ENCODE measurements at places on chromosomes 5 and 9. TPM values are rescaled to one million over a fixed set of nuclear protein-coding genes. Genes with fewer than 3 reads are reported as not detected.
A peak's percentile ranks its signal among the peaks of the same experiment; 100 is the strongest.

DNA sequence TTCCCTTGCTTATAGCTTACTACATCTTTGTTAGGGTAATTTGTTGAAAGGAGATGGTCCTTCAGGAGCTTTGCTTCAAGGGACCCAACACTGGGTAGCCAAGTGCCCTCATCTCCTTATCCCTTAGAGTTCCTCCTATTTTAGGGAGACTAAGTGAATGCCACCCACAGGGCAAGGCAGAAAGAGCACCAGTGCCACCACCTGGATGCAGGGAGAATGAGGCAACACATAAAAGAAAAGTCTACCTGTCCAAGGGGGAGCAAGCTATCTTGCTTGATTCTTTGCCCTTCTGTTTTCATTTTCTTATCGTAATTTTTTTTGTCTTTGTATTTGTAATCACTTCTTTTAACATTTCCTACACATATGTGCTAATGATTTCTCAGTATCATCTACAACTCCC is 205.5 kb downstream of the NPR3 start:
- DNase-seq = no peak
- no peak overlapping the region for H3K4me3 ChIP-seq
- no peak overlapping the region for H3K27ac ChIP-seq
- no peaks in the 10 kb centered on the region for H3K36me3 ChIP-seq
- no peaks in the 10 kb centered on the region for H3K4me1 ChIP-seq

DNA sequence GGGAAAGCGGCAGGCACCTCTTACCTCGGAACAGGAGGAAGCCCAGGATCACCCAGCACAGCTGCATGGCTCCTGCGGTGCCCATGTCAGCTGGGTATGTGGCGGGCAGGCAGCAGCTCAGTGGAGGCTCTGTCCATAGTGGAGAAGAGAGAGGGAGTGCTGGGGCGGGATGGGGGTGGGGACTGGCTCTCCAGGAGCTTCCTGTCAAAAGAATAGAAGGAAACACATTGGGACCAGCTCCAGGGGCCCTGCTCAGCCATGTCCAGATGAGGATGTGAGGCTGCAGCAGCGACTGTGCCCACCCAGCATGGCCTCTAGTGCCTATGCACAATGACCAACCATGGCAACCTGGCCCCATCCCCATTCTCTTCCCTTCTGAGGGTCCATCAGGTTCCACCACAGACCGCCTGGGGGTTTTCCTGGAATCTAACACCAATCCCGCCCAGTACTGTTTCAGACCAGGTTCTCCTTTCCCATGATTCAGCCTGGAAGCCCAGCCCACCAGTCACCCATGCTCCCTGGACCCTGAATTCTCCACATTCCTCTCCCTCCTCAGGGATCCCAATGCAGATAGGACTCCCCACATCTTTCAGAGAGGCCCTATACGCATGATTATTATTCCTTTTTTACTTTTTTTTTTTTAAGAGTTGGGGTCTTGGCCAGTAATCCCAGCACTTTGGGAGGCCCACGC is at the start of gene ECSCR:
Gene ECSCR, minus strand, starts transcription at position 158 of the 691 bp plus-strand sequence. Its CDS starts 73 bp downstream, at position 85.
- DNase-seq = no peak
- peaks cover 20% of the 10 kb centered on the region for H3K4me1 ChIP-seq
- no peak within 1 kb of the TSS for H3K4me3 ChIP-seq
- peaks cover 20% of the 10 kb centered on the region for H3K27me3 ChIP-seq
- no peaks in the 10 kb centered on the region for H3K36me3 ChIP-seq

DNA sequence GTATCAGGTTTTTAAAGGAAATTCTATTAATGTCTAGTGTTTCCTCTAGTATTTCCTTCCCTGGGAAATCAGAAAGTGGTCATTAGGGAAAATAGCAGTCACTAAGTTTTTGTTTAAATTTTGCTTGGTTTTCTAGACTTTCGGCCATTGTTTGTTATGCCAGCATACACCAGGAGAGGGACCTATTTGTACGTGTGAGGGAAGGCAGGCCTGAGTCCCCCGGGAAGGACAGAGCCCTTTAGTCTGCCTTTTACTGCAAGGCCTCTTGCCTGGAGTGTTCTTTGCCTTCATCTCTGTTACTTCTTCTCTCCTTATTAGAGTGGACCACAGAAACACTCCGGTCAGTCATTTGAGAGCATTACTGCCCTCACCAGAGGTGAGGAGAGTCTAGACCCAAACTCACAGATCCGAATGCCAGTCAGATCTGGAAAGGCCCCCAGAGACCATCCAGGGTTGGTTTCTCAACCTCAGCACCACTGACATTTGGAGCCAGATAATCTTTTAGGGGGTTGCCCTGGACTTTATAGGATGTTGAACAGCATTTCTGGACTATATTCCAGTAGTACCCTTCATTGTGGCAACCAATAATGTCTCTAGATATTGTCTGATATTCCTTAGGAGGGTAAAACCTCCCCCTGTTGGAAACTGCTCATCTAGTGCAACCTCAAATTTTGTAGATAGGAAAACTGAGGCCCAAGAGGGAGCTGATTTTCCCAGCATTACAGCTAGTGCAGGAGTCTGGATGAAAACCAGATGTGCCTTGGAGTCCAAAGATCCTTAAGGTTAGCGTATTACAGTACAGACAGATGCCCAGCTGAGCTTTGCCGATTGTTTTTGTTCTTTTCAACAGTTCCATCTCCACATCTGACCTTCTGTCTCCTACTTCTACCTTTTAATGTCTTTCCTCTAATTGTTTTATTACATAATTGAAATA is 93.0 kb upstream of the NIPAL4 start:
- no peak overlapping the region for H3K27ac ChIP-seq
- H3K36me3 ChIP-seq = peaks cover 41% of the 10 kb centered on the region
- peaks cover 2% of the 10 kb centered on the region for H3K4me1 ChIP-seq
- H3K27me3 ChIP-seq = no peaks in the 10 kb centered on the region

ATP6V1G1 gene
- 95.8 TPM for total RNA-seq

GRCh38 chr5:116675626-116675910 is 100.9 kb upstream of the SEMA6A start:
- no peak overlapping the region for H3K27ac ChIP-seq
- no peaks in the 10 kb centered on the region for H3K36me3 ChIP-seq
- H3K4me1 ChIP-seq = no peaks in the 10 kb centered on the region
- no peaks in the 10 kb centered on the region for H3K27me3 ChIP-seq

RNF183 gene
- 0.14 TPM for total RNA-seq

DNA sequence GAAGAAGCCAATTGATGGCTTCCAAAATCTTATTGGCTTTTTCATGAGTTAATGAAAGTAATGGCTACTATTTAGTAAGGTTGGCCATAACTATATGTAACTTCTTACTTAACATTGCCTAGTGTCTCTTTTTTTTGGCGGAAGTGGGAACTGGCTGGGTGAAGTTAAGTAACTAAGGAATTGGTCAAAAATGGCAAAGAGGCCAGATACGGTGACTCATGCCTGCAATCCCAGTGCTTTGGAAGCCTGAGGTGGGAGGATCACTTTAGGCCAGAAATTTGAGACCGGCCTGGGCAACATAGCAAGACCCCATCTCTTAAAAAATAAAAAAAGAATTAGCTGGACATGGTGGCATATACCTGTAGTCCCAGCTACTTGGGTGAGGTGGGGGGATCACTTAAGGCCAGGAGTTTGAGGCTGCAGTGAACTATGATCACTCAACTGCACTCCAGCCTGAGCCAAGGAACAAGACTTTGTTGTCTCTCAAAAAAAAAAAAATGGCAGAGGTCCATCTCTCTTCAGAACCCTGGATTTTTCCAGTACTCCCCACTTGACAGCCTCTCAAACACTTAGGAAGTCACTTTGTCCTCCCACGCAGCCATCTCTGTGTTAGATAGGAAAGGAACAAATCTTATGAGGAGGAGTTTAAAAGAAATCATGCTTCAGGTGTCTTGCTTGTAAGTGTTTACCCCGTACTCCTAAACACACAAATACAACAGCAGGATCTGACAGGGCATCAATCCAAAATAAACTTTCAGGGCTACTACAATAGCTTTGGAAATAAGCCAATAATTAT is 75.7 kb downstream of the TEK start:
- H3K36me3 ChIP-seq = no peaks in the 10 kb centered on the region
- no peak for DNase-seq
- no peaks in the 10 kb centered on the region for H3K4me1 ChIP-seq
- H3K27ac ChIP-seq = no peak overlapping the region
- H3K27me3 ChIP-seq = peaks cover 2% of the 10 kb centered on the region

DNA sequence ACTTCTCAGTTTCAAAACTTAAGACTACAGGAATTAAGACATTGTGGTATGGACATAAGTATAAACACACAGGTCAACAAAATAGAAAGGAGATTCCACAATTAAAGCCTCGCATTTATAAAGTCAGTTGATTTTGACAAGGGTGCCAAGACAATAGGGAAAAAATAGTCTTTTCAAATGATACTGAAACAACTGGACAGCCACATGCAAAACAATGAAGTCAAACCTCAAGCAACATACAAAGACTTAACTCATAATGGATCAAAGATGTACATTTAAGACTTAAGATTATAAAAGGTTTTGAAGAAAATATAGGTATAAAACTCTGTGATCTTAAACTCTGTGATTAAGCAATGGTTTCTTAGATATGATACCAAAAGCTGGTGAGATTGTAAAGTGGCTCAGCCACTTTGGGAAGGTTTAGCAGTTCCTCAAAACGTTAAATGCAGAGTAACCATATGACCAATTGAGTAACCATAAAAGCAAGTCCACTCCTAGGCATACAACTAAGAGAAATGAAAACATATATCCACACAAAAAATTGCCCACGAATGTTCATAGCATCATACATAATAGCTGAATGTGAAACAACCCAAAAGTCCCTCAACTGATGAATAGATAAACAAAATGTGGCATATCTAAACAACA is 22.0 kb downstream of the HINT1 start:
- DNase-seq = no peak
- peaks cover 2% of the 10 kb centered on the region for H3K36me3 ChIP-seq
- H3K4me3 ChIP-seq = no peak overlapping the region
- no peaks in the 10 kb centered on the region for H3K27me3 ChIP-seq

IRX2 gene
- total RNA-seq = not detected

RASGEF1C gene
- total RNA-seq = not detected

- no peak overlapping the region for H3K27ac ChIP-seq
- no peaks in the 10 kb centered on the region for H3K4me1 ChIP-seq
- no peaks in the 10 kb centered on the region for H3K36me3 ChIP-seq
- no peak for DNase-seq
- H3K27me3 ChIP-seq = peaks cover 3% of the 10 kb centered on the region
Measured at GRCh38 chr5:33401482-33402390, 39.0 kb upstream of the TARS1 start.

- no peaks in the 10 kb centered on the region for H3K27me3 ChIP-seq
- no peak overlapping the region for H3K4me3 ChIP-seq
- H3K27ac ChIP-seq = no peak overlapping the region
- H3K4me1 ChIP-seq = no peaks in the 10 kb centered on the region
Measured at GRCh38 chr5:145797336-145797735, 37.8 kb downstream of the PRELID2 start.

GRCh38 chr5:88172847-88173758 is 95.5 kb downstream of the TMEM161B start:
- H3K4me3 ChIP-seq = no peak overlapping the region
- H3K27me3 ChIP-seq = peaks cover 10% of the 10 kb centered on the region
- no peaks in the 10 kb centered on the region for H3K36me3 ChIP-seq
- H3K4me1 ChIP-seq = no peaks in the 10 kb centered on the region
- no peak for DNase-seq

DNA sequence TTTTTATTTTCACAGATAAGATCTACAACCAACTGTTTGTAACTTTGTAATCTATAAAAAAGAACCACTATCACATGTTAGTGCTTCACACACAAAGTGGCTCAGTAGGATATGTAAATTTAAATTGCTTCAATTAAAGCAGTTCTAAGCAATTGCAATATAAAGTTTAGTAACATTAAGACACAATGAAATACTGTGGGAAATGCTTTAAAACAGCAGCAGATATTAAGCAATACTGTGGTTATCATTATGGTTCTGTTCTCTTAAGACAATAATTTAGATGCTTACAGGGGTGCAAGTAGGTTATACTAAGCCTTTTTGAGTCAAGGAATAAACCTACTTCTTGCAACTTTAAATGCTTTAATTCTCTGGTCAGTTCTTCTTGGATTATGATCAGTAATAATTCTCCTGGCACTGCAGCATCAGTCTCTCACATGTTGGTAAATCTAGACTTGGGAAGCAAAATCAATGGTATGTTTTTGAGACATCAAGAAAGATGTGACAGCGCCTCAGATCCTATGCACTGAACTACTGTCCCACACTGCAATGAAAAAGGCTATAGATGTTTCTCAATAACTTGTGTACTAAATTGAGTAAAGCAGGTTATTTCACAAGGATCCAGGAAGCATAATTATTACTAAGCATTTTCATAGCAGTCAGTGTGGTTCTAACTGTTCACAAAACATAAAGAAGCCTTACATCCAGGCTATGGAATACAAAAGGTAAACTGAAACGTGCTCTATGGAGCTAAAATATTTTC is 338.7 kb upstream of the PDE4D start:
- no peak for DNase-seq
- no peaks in the 10 kb centered on the region for H3K4me1 ChIP-seq
- no peak overlapping the region for H3K4me3 ChIP-seq

DNA sequence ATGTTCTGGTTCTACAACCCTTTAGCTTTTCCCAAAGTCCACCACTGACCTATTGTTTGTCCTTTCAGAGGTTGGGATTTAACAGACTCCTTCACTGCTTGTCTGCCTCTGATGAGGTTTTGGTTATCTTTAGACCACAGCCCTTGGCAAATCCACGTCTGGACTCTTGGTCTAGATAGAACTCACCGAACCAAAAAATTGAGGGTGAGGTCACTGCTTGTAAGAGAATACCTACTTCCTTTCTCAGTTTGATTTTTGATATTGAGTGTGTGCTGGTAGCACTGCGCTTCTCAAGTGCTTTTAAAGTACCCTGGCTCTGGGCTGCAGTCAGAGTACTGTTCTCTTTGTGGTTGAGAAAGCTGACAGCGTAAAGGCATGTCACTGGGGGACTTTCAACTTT is 61.7 kb downstream of the JMY start:
- H3K4me3 ChIP-seq = no peak overlapping the region
- H3K36me3 ChIP-seq = peaks cover 3% of the 10 kb centered on the region
- H3K4me1 ChIP-seq = peaks cover 6% of the 10 kb centered on the region
- H3K27ac ChIP-seq = peak overlapping the region; percentile 19
- no peaks in the 10 kb centered on the region for H3K27me3 ChIP-seq

DNA sequence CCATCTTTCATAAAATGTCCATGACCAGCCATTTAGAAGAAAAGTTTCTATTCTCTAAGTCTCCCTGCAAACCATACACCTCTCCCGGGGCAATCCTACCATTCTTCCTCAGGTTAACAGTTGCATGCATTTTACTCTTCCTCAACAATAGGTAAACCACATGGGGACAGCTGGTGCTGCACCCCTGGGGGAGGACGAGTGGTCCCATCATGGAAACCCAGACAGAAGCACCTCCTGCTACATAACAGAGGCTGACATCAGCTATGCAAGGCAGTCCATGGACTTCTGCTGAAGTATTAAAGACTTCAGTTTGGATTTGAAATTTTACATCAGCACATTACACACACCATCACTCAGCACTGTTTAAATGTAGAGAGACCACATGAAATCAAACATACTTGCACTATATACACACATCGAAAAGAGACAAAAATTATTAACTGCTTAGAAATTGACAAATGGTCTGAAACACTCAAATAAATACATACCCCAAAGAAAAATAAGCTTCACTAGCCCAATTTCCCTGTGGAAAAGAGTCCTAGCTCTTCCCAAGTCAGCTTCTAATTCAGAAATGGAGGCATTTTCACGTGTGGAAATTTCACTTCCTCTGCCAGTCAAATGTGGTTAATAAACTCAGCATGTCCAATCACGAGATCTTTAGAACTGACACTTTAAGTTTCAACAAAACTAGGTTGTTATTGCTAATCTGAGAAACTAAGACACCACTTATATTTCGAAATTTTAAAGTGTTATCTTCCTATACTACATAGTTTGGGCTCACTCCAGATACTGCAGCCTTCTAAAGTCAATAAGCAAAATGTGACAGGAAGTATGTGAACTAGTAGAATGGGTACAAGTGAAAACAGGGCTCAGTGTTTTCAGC is 173.4 kb downstream of the ROR2 start:
- H3K4me3 ChIP-seq = no peak overlapping the region
- peaks cover 23% of the 10 kb centered on the region for H3K27me3 ChIP-seq
- no peaks in the 10 kb centered on the region for H3K4me1 ChIP-seq
- H3K36me3 ChIP-seq = no peaks in the 10 kb centered on the region
